Fibroblast of skin of left quadriceps (primary cell): ENCODE measurements at places on chromosomes 5 and 9.

DNA sequence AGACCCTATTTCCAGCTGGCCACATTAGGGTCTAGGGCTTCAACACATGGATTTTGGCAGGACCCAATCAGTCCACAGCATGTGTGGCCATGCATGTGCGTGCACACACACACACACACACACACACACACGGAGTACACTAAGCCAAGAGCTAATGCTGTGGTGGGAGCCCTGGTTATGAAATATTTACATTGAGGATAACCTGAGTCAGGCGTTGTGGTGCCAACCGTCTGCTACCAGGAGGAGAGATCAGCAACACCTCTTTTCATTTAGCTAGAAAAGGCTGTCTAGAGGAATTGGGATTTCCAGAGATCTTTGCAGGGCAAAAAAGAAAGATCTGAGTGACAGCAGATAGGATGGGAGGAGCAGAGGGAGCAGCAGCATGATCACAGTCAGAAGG is 141.5 kb downstream of the TRPM3 start:
- DNase-seq = no peak

- no peak for DNase-seq
Observed at GRCh38 chr9:108963459-108964143, 29.4 kb downstream of the ABITRAM start.

DNA sequence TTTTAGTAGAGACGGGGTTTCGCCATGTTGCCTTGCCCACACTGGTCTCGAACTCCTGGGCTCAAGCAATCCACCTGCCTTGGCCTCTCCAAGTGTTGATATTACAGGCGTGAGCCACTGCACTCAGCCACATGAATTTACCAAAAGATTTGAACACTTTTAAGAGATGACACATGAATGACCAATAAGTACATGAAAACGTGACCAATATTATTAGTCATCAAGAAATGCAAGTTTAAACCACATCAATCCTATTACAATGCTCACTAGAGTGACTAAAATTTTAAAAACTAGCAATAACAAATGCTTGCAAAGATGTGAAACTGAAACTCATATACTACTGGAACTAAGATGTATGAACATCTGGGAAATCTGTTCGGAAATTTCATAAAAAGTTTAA is 54.3 kb downstream of the NR6A1 start:
- DNase-seq = no peak

DNA sequence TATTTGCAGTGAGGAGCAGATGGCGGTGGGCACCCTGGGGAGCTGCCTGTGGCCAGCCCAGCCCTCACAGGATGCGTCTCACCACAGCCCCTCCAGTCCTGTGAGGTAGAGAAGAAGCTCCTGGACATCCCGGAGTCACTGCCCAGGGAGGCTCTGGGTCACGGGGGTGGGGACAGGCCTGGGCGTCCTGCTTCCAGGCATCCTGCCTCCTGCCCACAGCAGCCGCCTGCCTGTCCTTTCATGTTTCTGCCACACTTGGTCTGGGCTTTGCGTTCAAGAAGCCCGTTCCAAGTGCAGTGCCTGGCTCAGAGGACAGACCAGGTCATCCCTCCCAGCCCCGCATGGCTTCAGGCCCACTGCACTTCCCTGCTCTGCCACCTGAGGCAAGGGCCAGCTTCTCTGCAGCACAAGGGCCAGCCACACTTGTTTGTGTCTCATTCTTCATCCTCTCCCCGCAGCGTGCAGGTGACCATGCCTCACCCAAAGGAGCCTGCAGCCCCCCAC is 38.2 kb downstream of the ZDHHC11B start:
- no peak for DNase-seq

DNA sequence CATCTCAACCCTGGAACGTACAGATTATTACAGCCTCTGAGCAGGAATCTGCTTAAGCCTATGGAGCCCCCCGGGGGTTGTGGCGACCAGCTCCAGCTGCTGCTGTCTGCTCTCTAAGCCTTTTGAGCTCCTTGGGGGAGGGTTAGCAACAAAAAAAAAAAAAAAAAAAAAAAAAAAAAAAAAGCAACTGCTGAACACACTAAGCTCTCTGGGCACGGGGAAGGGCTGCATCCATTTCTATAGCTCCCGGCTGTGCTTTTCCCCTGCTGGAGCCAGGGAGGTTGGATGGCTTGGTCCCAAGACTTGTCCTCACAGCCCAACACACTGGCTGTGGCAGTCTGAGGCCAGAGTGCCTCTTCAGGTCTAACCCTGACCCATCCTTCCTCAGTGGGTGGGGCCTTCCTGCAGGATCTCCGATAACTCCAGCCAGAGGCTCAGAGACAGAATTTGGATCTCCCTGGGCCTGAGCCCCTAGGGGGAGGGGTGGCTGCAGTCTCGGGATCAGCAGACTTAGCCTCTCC is 82.1 kb downstream of the FBN2 start:
- no peak for DNase-seq

DNA sequence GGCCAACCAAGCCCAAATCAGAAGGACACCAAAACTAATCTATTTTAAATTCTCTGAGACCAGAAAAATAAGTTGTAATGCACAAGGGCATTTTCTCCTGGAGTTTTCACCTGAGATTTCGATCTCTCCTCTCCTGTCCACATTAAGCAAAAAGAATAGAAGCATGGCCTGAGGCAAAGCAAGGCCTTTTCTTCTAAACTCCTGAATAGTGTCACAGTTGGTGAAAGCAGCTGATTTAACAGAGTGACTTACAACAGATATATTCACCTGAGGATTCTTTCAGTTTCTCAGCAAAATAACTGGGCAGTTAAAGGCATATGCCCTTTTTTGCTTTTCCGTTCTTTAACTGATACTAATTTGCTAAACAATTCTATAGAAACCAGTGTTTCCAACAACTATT is 547.7 kb downstream of the EFNA5 start:
- no peak for DNase-seq

DNA sequence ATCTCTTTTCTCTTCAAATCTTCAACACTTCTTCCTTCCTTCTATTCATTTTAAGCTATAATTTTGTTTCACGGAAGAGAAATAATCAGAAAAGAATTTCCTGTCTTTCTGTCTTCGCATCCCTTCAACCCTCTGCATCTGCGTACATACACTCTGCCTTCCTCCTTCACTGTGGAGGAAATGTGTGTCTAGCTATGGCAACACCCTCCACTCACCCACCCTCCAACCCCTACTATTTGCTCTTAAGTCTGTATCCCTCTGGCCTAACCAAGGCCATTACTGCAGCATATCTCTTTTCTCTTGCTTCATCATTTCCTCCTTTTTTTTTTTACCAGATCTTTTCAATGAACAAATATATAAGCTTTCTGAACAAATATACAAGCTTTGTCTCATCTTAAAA is 105.7 kb upstream of the NUDT12 start:
- no peak for DNase-seq

DNA sequence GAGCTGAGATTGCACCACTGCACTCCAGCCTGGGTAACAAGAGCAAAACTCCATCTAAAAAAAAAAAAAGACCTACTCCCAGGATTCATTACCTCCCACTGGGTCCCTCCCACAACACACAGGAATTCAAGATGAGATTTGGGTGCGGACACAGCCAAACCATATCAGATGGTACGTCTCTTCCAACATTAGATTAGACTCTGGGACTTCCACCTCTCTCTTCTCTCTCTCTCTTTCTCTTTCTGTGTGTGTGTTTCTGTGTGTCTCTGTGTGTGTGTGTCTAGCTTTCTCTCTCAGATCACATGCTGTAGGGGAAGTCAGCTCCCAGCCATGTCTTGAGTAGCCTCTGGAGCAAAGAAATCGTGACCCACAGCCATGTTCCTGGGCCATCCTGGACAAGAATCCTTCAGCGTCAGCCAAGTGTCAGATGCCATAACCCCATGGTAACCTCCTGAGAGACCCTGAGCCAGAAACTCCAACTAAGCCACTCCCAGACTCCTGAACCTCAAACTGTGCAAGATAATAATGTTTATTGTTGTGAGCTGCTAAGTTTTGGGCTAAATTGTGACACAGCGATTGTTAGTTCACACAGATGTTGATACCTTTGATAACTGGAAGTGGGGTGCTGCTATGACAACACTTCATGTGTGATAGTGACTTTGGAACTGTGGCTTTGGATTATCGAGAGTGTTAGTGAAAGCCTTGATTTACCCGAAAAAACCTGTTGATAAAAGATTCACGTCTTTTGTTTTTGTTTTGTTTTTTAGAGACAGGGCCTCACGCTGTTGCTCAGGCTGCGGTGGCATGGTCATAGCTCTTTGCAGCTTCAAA is 4.1 kb upstream of the CMBL start:
- DNase-seq = no peak

DNA sequence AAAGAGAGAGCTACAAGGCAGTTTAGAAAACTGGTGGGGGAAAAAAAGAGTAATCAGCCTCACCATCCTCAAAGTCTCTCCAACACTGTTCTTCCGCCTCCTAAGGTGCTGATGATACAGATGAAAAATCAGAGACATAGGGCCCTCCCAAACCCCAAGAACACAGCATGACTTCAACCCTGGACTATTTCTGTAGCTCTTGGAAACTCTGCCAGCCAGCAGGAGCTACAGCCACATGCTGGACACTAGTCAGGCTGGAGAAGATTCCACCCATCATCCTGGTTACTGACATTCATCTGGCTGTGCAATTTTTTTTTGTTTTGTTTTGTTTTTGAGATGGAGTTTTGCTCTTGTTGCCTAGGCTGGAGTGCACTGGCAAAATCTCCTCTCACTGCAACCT is 42.4 kb downstream of the OXCT1 start:
- no peak for DNase-seq

DNA sequence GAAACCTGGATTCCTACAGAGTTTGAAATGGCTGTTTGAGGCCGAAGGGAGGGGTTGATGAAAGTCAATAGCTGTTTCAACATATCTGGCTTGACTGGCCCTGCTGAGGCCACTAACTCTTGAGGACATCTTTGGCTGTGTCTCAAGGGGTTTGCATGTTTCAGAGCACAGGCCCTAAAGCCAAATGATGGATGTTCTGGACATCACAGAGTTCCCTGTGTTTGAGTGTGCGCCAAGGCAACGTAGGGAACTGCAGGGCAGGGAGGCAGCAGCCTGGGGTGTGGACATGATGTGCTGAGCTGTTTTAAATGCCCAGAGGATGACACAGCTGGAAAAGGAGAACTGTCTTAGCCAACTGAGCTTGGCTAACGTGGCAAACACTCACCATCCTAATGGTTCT is 89.6 kb downstream of the RAPGEF1 start:
- DNase-seq = no peak

GRCh38 chr5:180394031-180394636 is 41.0 kb upstream of the GFPT2 start:
- no peak for DNase-seq

GRCh38 chr9:33202018-33202417 is 34.9 kb upstream of the B4GALT1 start:
- DNase-seq = no peak

- no peak for DNase-seq
Observed at GRCh38 chr9:75133396-75133795, 45.1 kb downstream of the OSTF1 start.

GRCh38 chr9:17744786-17745185 is 165.9 kb downstream of the SH3GL2 start:
- DNase-seq = no peak

- no peak for DNase-seq
Observed at GRCh38 chr9:94827584-94828304, 101.2 kb downstream of the AOPEP start.

- no peak for DNase-seq
Observed at GRCh38 chr9:84567805-84568204, 101.7 kb upstream of the NTRK2 start.

DNA sequence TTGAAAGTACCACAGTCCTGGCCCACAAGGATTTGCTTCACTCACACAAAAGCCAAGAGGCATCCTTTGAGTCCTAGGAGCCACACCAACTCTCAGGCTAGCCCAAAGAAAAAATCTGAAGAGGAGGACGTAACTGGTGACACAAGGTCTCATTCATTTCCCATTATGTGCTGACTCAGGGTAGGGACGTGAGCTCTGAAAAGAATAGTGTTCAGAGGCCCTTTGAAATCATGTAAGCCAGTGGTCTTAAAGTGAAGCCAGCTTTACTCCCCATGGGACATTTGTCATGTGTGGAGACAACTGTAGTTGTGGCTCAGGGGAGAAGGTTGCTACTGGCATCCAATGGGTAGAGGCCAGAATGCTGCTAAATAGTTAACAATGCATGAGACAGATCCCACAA is 332.4 kb downstream of the KCTD16 start:
- no peak for DNase-seq

DNA sequence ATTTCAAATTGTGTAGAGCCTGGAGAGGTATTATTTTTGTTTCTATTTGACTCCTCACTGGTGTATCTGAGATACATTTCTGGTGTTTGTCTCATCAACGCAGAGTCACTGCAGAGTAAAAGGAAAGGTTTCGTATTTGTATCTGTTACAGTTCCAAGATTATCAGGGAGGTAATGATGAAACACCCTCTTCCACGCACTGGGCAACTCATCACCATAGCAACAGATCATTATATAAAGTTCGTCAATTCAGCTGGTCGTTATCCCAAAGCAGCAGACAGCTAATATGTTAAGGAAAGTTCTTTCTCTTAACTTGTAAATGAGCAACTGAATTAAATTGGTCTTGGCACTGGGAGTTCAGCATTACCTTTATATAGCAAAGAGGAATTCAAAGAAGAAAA is 513.5 kb downstream of the MTRR start:
- DNase-seq = no peak

GRCh38 chr5:136232316-136232715 is 39.4 kb upstream of the SMIM32 start:
- no peak for DNase-seq

GRCh38 chr9:68913054-68913453 is 100.9 kb downstream of the PRKACG start:
- DNase-seq = no peak

DNA sequence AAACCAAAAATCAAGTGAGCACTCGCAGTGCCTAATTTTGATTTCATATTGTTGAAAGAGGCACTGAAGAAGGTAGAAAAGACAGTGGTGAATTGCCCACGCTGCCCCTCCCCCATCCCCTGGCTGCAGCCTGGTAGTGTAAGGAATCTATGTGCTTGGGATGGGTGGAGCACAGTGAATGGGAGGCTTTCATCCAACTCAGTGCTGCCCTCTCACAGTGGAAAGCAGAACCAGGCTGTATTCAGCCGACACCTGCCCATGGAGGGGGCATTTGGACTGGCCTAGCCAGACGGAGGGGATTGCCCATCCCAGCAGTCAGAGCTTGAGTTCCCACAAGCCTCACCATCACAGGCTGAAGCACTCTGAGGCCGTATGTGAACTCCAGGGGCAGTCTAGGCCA is 800.4 kb upstream of the DMAC1 start:
- no peak for DNase-seq

DNA sequence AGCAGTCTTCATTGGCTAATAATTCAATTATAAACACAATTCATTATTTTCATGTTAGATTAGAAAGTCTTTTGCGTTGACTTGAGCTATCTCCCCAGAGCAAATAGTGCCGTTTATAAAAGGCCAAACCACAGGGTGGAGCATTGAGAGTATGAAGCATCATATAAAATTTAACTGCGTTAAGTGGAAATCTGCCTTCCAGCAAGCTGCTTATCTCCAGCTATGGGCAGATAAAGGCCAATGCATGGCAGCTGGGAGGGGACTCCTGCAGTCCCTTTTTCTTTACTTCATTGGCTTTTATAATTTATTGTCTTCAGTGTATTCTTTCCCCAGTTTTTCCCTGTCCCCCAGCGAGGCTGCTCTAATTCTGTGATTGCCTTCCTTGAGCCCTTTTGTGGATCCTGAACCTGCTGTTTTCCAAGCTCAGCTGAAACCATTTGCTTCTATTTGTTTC is 113.7 kb downstream of the TMEM232 start:
- no peak for DNase-seq
